ENCODE measurements at places on chromosomes 1 and 21. TPM values are rescaled to one million over a fixed set of nuclear protein-coding genes. Genes with fewer than 3 reads are reported as not detected.
A peak's percentile ranks its signal among the peaks of the same experiment; 100 is the strongest.

DNA sequence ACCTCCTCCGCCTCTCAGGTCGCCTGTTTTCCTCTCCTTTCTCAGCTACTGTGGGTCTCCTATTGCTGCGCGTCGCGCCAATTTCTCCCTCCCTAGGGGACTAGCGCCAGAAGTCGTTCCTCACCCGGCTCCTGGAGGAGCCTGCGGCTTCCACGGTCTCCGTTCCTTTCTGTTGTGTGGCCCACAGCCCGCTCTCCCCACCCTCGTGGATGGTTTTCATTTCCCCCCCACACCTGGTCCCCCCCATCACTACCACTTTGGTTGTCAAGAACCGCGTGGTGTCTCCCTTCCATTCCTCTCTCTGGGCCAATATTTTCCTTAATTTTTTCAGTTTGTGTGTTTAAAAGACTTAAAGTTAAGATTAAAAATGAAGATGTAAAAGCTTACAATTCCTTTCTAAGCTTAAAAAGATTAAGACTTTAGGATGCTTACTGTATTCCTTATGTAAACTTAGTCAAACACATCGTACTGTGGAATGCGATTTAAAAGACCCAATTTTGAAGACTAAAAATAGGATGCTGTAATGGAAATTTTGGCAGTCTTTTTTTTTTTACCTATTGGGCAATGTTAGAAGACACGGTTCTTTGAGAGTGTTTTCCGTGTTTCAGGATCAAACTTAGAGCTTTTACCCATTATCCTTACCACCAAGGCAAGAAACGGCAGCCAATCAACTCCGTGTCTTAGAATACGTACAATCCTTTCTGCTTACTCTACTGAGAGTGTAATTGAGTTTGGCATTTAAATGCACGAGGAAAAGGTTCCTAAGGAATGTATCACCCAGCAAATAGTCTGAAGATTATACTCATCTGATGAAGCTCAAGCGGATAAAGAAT, 773 bp downstream of the CNST start:
- H3K4me1 ChIP-seq: peaks cover 5% of the 10 kb centered on the region
- peak overlapping the region; percentile 80 for H3K4me3 ChIP-seq
- H3K27me3 ChIP-seq: no peaks in the 10 kb centered on the region
- DNase-seq: peak; percentile 87
- H3K36me3 ChIP-seq: peaks cover 4% of the 10 kb centered on the region

GRCh38 chr1:234912548-234913277, 215.9 kb downstream of the TOMM20 start:
- DNase-seq: no peak
- H3K27ac ChIP-seq: no peak overlapping the region
- no peak overlapping the region for H3K4me3 ChIP-seq
- H3K36me3 ChIP-seq: no peaks in the 10 kb centered on the region

DNA sequence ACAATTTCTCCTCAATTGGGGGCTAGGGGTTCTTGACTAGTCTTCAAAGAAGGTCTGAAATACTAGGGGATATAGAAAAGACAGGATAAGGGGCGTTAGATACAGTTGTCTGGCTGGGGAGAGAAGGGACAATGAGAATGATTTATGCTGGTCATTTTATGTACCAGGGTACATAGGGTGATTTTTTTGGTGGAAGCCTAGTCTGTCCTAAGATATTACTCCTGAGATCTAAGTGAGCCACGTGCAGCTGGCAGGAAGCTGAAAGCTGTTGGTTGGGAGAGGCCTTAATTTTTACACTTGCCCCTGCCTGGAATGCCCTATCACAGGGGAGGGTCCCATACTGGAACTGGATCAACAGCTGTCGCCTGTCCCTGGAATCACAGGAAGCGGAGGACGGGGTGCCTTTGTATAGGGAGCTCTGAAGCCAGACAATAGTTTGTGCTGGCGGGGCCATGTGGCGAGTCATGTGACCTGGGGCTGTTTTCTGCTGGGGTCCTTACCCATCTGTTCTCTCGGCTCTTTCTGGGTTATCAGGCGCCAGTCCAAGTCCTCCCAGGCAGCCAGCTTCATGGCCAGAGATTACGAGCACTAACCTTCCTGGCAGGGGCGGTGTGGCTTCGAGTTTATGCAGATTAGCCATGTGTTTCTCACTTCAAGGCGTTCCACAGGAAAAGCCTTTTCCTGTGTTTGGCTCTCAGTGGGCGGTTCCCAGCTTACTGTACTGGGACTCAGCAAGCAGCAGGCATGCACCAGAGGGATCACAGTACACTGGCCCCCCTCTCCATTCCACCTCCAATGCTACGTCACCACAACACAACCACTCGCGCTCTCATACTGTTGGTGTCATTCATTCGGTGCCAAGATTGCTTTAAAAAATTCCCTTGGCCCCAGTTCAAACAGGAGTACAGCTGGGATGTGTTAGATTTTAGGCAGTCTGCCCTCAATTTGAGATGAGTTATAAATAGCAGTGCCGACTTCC, 27.5 kb downstream of the ARID1A start:
- H3K27ac ChIP-seq: no peak overlapping the region
- H3K4me3 ChIP-seq: no peak overlapping the region
- H3K27me3 ChIP-seq: no peaks in the 10 kb centered on the region
- DNase-seq: peak; percentile 99

- no peaks in the 10 kb centered on the region for H3K4me1 ChIP-seq
- peaks cover 50% of the 10 kb centered on the region for H3K27me3 ChIP-seq
- H3K36me3 ChIP-seq: no peaks in the 10 kb centered on the region
- H3K27ac ChIP-seq: no peak overlapping the region
Observed at GRCh38 chr21:34625030-34625593, 10.2 kb upstream of the RCAN1 start.

- no peak overlapping the region for H3K27ac ChIP-seq
- no peaks in the 10 kb centered on the region for H3K36me3 ChIP-seq
- DNase-seq: peak; percentile 76
- H3K4me1 ChIP-seq: peaks cover 27% of the 10 kb centered on the region
- no peak overlapping the region for H3K4me3 ChIP-seq
Observed at GRCh38 chr1:12148160-12148957, 18.4 kb upstream of the TNFRSF1B start.

DNA sequence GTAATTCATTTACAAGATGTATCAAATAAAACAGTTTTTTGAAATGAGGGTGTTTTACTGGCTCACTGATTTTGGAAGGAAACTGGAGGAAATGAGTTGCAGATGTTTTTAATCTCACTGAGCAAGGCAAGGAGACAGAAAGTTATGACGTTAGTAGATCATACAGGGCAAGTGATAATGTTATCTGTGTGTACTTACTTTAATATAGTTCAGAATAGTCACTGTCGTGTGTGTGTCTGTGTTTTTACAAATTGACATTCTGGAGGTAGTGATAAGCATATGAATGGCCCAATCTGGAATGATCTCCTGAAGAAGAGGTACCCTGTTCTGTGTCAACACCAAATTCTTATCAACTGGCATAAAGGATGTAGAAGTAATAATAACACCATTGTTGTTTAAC, 1.9 kb upstream of the GBP4 start:
- peaks cover 3% of the 10 kb centered on the region for H3K27me3 ChIP-seq
- no peaks in the 10 kb centered on the region for H3K36me3 ChIP-seq
- no peaks in the 10 kb centered on the region for H3K4me1 ChIP-seq
- H3K4me3 ChIP-seq: no peak overlapping the region
- no peak for DNase-seq
- H3K27ac ChIP-seq: no peak overlapping the region

GRCh38 chr1:39204441-39205081, at the start of gene MACF1:
TSS of gene MACF1 (plus strand) at chr1:39204695. CDS start at chr1:39205023, 328 bp downstream.
- H3K36me3 ChIP-seq: no peaks in the 10 kb centered on the region
- H3K27ac ChIP-seq: peak within 1 kb of the TSS; percentile 91

- H3K27me3 ChIP-seq: no peaks in the 10 kb centered on the region
- no peak overlapping the region for H3K4me3 ChIP-seq
- H3K36me3 ChIP-seq: no peaks in the 10 kb centered on the region
- no peaks in the 10 kb centered on the region for H3K4me1 ChIP-seq
- no peak overlapping the region for H3K27ac ChIP-seq
Observed at GRCh38 chr1:114595602-114596001, 14.2 kb upstream of the BCAS2 start.

GRCh38 chr1:65965112-65965996, 172.7 kb downstream of the PDE4B start:
- H3K4me3 ChIP-seq: no peak overlapping the region
- no peaks in the 10 kb centered on the region for H3K27me3 ChIP-seq
- H3K27ac ChIP-seq: no peak overlapping the region
- DNase-seq: no peak
- H3K36me3 ChIP-seq: no peaks in the 10 kb centered on the region

- no peak for DNase-seq
- H3K4me1 ChIP-seq: peaks cover 5% of the 10 kb centered on the region
- no peak overlapping the region for H3K27ac ChIP-seq
Observed at GRCh38 chr1:116353155-116353554, 19.9 kb upstream of the ATP1A1 start.

- peaks cover 19% of the 10 kb centered on the region for H3K4me1 ChIP-seq
- H3K27ac ChIP-seq: no peak overlapping the region
- no peak overlapping the region for H3K4me3 ChIP-seq
- peak; percentile 38 for DNase-seq
- peaks cover 59% of the 10 kb centered on the region for H3K27me3 ChIP-seq
- H3K36me3 ChIP-seq: no peaks in the 10 kb centered on the region
Observed at GRCh38 chr1:155124503-155125463, 2.9 kb upstream of the EFNA1 start.

- no peak overlapping the region for H3K4me3 ChIP-seq
- no peak overlapping the region for H3K27ac ChIP-seq
- DNase-seq: no peak
- H3K27me3 ChIP-seq: peaks cover 27% of the 10 kb centered on the region
- no peaks in the 10 kb centered on the region for H3K36me3 ChIP-seq
- H3K4me1 ChIP-seq: no peaks in the 10 kb centered on the region
Observed at GRCh38 chr1:23679815-23680214, 11.8 kb upstream of the RPL11 start.

DNA sequence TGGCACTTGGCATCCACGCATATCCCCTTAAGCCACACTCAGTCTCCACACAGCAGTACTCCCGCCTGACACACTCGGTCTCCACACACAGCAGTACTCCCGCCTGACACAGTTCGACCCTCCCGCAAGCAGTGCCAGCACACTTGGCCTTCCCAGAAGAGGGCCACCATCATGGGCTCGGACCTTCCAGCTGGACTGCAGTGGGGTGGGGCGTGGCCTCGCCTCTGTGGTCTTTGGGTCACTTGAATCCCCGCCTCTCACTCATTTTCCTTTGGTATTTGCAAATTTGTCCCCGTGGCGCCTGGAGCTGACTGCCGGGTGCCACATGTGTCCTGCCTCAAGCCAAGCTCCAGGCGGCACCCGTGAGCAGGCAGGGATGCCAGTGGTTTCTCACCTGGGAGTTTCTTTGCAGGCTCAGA, 63.7 kb downstream of the FAAP20 start:
- no peaks in the 10 kb centered on the region for H3K27me3 ChIP-seq
- peaks cover 16% of the 10 kb centered on the region for H3K4me1 ChIP-seq
- DNase-seq: no peak

DNA sequence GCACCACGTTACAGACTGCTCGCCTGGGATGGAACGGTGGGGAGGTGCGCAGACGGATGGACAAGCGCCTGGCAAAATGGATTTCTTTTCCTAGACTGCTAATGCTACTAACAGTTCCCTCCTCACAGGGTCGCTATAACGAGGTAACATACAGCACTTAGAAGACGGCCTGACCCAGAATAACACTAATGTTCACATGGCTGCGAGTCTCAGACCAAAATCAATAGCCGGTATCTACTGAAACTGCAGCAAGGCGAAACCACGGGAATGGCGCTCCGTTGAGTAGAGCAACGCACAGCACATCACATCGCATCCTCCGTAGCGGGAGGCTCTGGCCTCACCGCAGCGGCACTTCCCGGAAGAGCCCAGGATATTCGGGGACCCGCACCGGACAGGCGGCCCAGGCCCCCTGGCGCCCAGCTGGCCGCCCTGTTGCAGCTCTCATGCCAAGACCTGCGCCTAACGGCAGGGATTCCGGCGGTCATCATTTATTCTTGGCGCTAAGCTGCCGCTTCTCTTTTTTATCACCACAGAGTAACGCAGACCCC, 46.6 kb downstream of the VPS26C start:
- peak overlapping the region; percentile 59 for H3K4me3 ChIP-seq
- peak; percentile 50 for DNase-seq
- H3K27me3 ChIP-seq: no peaks in the 10 kb centered on the region

Gene CRABP2
- total RNA-seq: 6.1 TPM

Gene NR1I3
- total RNA-seq: not detected

Gene IGSF5
- not detected for total RNA-seq

Gene NFIA
- 2.2 TPM for total RNA-seq

Gene PCP4
- total RNA-seq: not detected

Gene FMO5
- 0.83 TPM for total RNA-seq

Gene KRTAP12-2
- total RNA-seq: not detected

Gene CAPN8
- total RNA-seq: not detected

Gene GSTM5
- 0.28 TPM for total RNA-seq

Gene WDR47
- total RNA-seq: 17.4 TPM

Gene EFCAB7
- 6.7 TPM for total RNA-seq

Gene HSD3B2
- not detected for total RNA-seq

Gene POGZ
- 15.0 TPM for total RNA-seq

Gene FABP3
- total RNA-seq: 5.6 TPM

Gene FHL3
- 7.2 TPM for total RNA-seq

Gene PPM1J
- total RNA-seq: 1.4 TPM

All from IMR-90 (cell line).